Natural killer cell treated with Interleukin-12 subunit alpha and Interleukin-12 subunit beta and Interleukin-15 and Interleukin-18, amount 100 ng/mL, for 72 hours (primary cell): ENCODE measurements at places on chromosomes 7 and 10. TPM values are rescaled to one million over a fixed set of nuclear protein-coding genes. Genes with fewer than 3 reads are reported as not detected.

Gene ANKMY2
- total RNA-seq: 13.4 TPM

Gene ABCC2
- 3.4 TPM for total RNA-seq

Gene GJD4
- not detected for total RNA-seq

Gene GALNT17
- total RNA-seq: not detected

Gene ASZ1
- total RNA-seq: not detected

Gene KCP
- total RNA-seq: 1.1 TPM
